ENCODE measurements at places on chromosomes 5 and 9.

- DNase-seq: no peak
Measured at GRCh38 chr5:67643536-67643935, 446.9 kb upstream of the CD180 start.

GRCh38 chr5:72269411-72269780 lies 50.6 kb downstream of the MRPS27 start:
- no peak for DNase-seq

- DNase-seq: no peak
Measured at GRCh38 chr5:80573062-80573461, 3.0 kb upstream of the ANKRD34B start.

DNA sequence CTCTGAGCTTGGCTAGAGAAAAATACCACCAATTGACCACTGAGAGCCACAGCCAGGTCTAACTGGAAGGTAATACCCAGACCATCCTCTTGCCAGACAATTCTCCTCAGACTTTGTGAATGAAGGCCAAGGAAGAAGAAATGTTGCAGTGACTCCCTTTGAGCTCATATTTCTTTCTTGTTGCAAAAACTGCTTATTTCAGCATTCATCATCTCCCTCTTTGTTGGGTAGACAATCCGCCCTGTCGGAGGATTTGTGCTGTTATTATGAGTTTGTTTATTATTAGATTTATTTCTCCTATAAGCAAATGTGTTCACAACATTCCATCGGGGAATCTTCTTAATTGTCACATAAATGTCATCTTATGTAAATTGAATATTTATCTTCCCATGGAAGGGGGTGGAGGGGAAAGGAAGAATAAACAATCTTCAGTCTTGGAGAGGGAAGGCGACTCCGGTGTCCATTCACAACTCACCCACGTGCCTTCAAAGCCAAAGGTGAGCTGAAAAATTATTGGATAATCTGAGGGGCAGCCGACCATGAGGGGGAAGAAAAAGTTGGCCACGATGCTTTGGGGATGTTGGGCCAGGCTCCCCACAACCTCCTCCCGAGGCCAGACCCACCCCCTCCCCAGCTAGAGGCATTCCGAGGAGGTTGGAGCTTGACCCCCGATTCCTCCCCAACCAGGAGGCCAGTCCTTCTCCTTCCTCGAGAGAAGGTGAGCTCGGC lies 1.8 kb upstream of the JADE2 start:
- DNase-seq: no peak

GRCh38 chr9:29775491-29775890 lies 2202.2 kb upstream of the C9orf72 start:
- no peak for DNase-seq

GRCh38 chr5:95735406-95735805 lies 4.3 kb downstream of the RHOBTB3 start:
- DNase-seq: no peak

- DNase-seq: no peak
Measured at GRCh38 chr5:44001236-44001635, 388.0 kb downstream of the FGF10 start.

DNA sequence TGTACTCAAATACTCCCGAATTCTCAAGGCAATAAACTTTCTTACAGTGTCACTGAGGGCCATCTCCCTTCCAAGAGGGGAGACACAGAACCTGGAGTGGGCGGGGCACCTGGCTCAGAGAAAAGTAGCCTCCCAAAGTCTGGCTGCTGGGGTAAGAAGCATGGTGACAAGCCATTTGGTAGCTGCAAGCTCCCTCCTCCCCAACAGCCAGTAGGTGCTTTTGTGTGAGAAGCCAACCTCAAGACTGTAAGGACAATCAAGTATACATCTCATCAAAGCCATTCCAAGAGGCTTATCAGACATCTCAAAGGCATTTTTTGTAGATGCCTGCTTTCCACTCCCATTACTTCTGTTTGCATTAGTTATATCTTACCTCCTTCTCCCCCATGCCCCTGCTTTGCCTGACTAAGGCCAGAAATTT lies 1.4 kb downstream of the DAB2 start:
- DNase-seq: no peak

- DNase-seq: no peak
Measured at GRCh38 chr9:134651226-134651905, 9.8 kb downstream of the COL5A1 start.

DNA sequence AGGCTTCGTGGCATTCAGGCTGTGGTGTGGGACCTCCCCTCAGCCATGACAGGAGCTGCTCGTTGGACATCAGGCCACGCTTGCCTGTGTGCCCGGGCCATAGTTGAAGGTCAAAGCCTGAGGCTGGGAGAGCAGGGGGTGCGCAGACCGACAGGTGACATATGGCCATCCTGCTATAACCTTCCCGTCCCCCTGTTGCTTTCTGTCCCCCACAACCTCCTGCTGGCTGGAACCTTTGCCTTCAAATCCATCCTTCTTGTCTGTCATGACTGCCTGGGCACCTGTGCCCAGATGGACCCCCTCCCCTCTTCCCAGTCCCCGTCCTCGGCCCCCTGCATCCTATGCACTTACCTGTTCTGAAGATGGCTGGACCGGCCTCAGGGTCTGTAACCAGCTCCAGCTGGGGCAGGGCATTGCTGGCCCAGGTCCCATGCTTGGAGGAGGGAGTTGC lies 83.2 kb downstream of the WNK2 start:
- no peak for DNase-seq

DNA sequence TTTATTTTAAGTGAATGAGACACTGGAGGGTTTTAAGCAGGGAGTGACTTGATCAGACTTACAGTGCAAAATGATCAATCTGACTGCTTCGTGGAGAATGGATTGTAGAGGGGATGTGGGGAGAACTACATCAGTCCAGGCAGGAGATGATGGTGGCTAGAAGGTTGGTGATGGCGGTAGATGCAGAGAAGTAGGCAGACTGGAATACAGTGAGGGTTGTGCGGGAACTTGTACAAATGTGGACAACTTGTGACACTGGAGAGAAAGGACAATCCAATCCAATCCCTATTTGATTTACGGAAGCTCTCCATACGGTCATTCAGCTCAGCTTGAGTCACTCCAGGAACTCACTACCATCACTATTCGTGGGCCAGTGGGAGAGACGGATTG lies 593 bp downstream of the TIGD6 start:
- no peak for DNase-seq

GRCh38 chr5:133825631-133826289 lies 142.7 kb downstream of the C5orf15 start:
- DNase-seq: peak; percentile 9

DNA sequence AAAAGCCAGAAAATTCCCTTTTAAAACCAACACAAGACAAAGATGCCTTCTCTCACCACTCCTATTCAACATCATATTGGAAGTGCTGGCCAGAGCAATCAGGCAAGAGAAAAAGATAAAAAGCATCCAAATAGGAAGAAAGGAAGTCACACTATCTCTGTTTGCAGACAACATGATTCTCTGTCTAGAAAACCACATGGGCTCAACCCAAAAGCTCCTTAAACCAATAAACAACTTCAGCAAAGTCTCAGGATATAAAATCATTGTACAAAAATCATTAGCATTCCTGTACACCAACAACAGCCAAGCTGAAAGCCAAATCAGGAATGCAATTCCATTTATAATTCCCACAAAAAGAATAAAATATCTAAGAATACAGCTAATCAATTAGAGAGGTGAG lies 112.0 kb downstream of the ADAMTSL1 start:
- DNase-seq: no peak

GRCh38 chr9:136486131-136486530 lies 3.3 kb upstream of the SEC16A start:
- DNase-seq: no peak

- DNase-seq: no peak
Measured at GRCh38 chr5:157984611-157985010, 125.7 kb upstream of the CLINT1 start.
